ENCODE measurements at places on chromosomes 12 and 14. TPM values are rescaled to one million over a fixed set of nuclear protein-coding genes. Genes with fewer than 3 reads are reported as not detected.

FIGNL2 gene
- total RNA-seq, result not detected

GPR135 gene
- 15.2 TPM for total RNA-seq

CLEC6A gene
- not detected for total RNA-seq

MYBPC1 gene
- total RNA-seq, result not detected

CACNB3 gene
- total RNA-seq, result 35.4 TPM

EIF2S3B gene
- total RNA-seq, result 0.96 TPM

KRT78 gene
- 1.5 TPM for total RNA-seq

APOLD1 gene
- total RNA-seq, result 23.3 TPM

SPTLC2 gene
- total RNA-seq, result 68.4 TPM

NEUROD4 gene
- total RNA-seq, result not detected

EML5 gene
- 0.43 TPM for total RNA-seq

GALNT9 gene
- 16.1 TPM for total RNA-seq

TMTC1 gene
- total RNA-seq, result 3.1 TPM

OR6C2 gene
- total RNA-seq, result not detected

NID2 gene
- not detected for total RNA-seq

FOXG1 gene
- total RNA-seq, result not detected

ARID2 gene
- total RNA-seq, result 25.8 TPM

FAIM2 gene
- total RNA-seq, result not detected

CLEC4C gene
- total RNA-seq, result not detected

EGLN3 gene
- total RNA-seq, result 23.6 TPM

CLEC4A gene
- not detected for total RNA-seq

ATN1 gene
- 158 TPM for total RNA-seq

PLBD1 gene
- total RNA-seq, result 13.8 TPM

TAS2R46 gene
- total RNA-seq, result 1.5 TPM

PIANP gene
- not detected for total RNA-seq

TRPV4 gene
- 3.1 TPM for total RNA-seq

HCAR1 gene
- 4.2 TPM for total RNA-seq

ADGRD1 gene
- not detected for total RNA-seq

GLS2 gene
- total RNA-seq, result 2.9 TPM

YEATS4 gene
- total RNA-seq, result 30.5 TPM

ITGB7 gene
- total RNA-seq, result 3.3 TPM

CPNE6 gene
- not detected for total RNA-seq

WBP11 gene
- total RNA-seq, result 124 TPM

LRRC9 gene
- not detected for total RNA-seq

PTPRB gene
- total RNA-seq, result 1.9 TPM

C12orf54 gene
- not detected for total RNA-seq

AMDHD1 gene
- 2.9 TPM for total RNA-seq

FOXN4 gene
- total RNA-seq, result not detected

B4GALNT1 gene
- 17.9 TPM for total RNA-seq

LDHB gene
- 994 TPM for total RNA-seq

CLEC2A gene
- total RNA-seq, result not detected

PARP11 gene
- not detected for total RNA-seq

PPP1R12A gene
- 55.8 TPM for total RNA-seq

CELA1 gene
- 0.58 TPM for total RNA-seq

TTC6 gene
- 5.2 TPM for total RNA-seq

MSRB3 gene
- total RNA-seq, result 0.55 TPM

HRK gene
- total RNA-seq, result 0.55 TPM

PZP gene
- not detected for total RNA-seq

AQP2 gene
- not detected for total RNA-seq

SERPINA10 gene
- not detected for total RNA-seq

TAS2R42 gene
- not detected for total RNA-seq

ACOT6 gene
- total RNA-seq, result not detected

KRT2 gene
- not detected for total RNA-seq

TOX4 gene
- 50.6 TPM for total RNA-seq

RILPL2 gene
- 3.6 TPM for total RNA-seq

RFLNA gene
- not detected for total RNA-seq

All from PC-9 (cell line).